ENCODE measurements at places on chromosomes 11 and 22. TPM values are rescaled to one million over a fixed set of nuclear protein-coding genes. Genes with fewer than 3 reads are reported as not detected.

Gene GPR83
- polyA plus RNA-seq = 0.52 TPM

Gene OR5AK2
- not detected for polyA plus RNA-seq

Gene THRSP
- 0.54 TPM for polyA plus RNA-seq

Gene CYTH4
- polyA plus RNA-seq = 4.5 TPM

Gene DAGLA
- polyA plus RNA-seq = 1.9 TPM

Gene ART5
- 2.1 TPM for polyA plus RNA-seq

Gene KRTAP5-9
- 0.50 TPM for polyA plus RNA-seq

Gene CHADL
- 3.8 TPM for polyA plus RNA-seq

Gene DMC1
- 2.7 TPM for polyA plus RNA-seq

Gene ADM2
- 0.24 TPM for polyA plus RNA-seq

Gene CLDN25
- not detected for polyA plus RNA-seq

Gene NLRP6
- polyA plus RNA-seq = not detected

Gene MAPK8IP1
- 13.7 TPM for polyA plus RNA-seq

Gene VSTM5
- 0.96 TPM for polyA plus RNA-seq

Gene WBP2NL
- 4.4 TPM for polyA plus RNA-seq

Gene PATE2
- 0.16 TPM for polyA plus RNA-seq

Gene BIRC3
- 4.8 TPM for polyA plus RNA-seq

Gene APOA4
- polyA plus RNA-seq = not detected

Gene ALKBH8
- polyA plus RNA-seq = 15.9 TPM

Gene DRD2
- polyA plus RNA-seq = 0.33 TPM

Gene OR52I1
- 0.12 TPM for polyA plus RNA-seq

Gene SCGB1D2
- not detected for polyA plus RNA-seq

Gene FAR1
- polyA plus RNA-seq = 56.0 TPM

Gene CSNK2A3
- polyA plus RNA-seq = 1.0 TPM

Gene UBQLNL
- polyA plus RNA-seq = 1.5 TPM

Gene MYEOV
- 0.36 TPM for polyA plus RNA-seq

Gene PRG3
- 0.77 TPM for polyA plus RNA-seq

Gene OR51E1
- 0.33 TPM for polyA plus RNA-seq

Gene OR5B21
- polyA plus RNA-seq = not detected

Gene GAS2L1
- 6.8 TPM for polyA plus RNA-seq

Gene IFITM5
- polyA plus RNA-seq = 0.14 TPM

Gene PACS1
- polyA plus RNA-seq = 47.7 TPM
